Astrocyte of the cerebellum (primary cell): ENCODE measurements at places on chromosomes 7 and 10.

DNA sequence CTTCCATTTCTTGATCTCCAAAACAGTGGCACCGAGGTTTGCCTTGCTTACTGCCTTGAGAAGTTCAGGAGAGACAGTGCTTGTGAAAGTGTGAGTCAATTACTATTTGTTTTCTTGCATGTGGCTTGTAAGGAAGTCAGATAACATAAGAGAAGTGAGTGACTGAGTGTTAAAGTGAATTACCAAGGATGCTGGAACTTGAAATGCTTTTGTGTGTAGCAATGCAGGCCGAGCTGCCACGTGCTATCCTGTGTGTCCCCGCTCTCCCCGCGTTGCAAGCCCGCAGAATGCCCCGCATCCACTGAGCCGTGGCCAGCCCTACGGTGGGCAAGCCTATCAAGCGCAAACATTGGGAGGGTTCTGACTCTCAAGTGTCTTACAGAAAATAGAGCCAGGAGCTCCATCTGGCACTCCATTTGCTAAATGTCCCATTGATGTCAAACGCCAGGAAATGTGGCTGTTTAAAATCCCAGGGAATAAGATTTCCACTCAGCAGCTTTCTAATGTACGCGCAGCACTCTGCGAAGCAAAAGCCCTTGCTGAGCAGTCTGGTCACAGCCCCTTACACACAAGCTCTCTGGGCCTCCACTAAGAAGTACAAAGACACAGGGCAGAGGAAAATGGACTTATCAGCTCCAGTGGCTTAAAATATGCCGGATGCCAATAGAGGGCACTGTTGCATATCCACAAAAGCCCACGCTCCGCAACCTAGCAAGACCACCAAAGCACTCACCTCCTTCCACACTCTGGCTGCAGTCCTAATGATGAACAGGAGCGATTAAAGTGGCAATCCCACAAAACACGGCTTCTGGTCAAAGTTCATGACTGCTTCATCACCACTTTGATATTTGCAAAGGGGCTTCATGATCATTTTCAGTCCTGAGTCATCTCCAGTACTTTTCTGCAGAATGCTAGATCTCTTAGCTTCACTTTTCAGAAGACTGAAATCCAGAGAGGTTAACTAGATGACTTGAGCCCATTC is 158.0 kb upstream of the ITGB1 start:
- peak; percentile 68 for DNase-seq

- DNase-seq: no peak
Observed at GRCh38 chr10:72588266-72588665, 37.6 kb downstream of the MICU1 start.

DNA sequence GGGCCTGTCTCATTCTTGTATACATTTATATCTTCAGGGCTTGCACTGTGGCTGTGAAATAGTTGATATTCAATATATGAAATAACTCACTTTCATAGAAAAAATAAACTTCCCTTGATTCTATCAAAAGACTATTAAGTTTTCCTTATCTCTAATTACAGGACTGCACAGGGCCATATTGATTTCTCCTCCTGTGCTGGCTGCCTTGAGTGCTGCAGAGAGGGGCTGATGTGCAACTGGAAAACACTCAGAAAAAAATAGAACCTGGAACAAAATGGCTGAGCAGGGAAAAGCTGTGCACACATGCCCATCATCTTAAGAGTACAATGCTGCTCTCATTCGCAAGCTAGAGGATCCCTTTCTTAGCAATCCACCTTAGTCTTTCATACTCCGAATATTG is 5.9 kb upstream of the HDAC9 start:
- no peak for DNase-seq

- DNase-seq: no peak
Observed at GRCh38 chr10:77774940-77775391, 137.4 kb upstream of the KCNMA1 start.

DNA sequence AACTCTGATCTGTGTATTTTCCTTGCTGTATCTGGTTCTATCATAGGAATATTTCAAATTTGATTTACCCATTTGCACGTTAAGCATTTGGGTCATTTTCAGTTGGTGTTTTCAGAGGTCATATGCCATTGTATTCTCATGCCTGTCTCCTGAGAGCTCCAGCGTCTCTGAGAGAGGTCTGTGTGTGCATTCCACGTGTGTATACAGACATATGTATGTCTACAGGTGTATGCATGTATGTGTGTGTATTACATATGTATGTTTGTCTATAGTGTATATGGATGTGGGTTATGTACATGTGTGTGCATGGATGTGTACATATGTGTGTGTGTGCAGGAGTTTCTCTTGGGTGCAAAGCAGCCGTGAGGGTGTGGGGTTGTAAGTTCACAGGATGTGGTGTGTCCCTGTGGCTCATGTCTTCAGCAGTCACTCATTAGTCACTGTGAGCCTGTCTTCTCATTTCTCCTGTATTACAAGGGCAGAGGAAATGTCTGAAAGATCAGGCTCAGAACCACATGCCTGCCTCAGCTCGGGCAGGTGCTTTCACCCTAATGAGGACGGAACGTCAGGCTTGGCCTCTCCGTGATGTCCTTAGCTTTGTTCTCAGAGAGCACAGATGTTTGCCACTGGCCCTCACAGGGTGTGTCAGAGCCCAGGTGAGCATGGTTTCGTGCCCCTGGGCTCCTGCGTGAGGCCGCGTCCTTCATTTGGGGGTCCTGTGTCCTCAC is 101.6 kb downstream of the NKX6-2 start:
- no peak for DNase-seq

DNA sequence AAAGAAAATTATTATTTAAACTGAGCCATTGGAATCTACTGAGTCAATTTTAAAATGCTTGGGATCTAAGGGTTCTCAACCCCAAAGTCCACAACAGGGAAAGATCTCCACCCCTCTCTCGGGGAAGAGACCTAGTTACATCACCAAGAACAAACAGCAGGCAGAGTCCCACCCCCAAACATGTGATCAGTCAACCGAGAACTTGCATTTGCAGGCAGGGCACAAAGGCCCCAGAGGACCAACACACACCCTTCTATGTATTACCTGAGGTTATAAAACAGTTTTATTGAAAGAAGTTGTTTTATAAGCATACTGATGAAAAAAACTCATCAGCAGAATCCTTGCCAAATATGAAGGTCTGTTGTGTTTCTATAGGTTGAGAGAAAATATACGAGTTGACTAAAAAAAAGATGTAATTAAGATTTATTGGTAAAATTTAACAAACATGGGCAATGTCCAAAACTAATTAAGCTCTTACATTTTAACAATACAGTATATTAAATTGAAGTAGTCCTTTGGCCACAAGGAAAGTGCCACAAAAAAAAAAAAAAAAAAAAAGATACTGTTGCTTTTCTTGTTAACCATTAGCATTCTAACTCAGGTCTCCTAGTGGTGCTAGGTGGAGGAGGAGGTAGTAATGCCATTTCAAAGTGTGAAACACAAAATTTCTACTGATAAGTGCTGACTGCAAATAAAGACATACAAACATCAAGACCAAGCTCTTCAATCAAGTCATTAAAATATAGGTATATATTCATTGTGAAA is 975 bp upstream of the USP54 start:
- DNase-seq: no peak

GRCh38 chr10:99979066-99979685 is 30.6 kb downstream of the DNMBP start:
- DNase-seq: no peak

DNA sequence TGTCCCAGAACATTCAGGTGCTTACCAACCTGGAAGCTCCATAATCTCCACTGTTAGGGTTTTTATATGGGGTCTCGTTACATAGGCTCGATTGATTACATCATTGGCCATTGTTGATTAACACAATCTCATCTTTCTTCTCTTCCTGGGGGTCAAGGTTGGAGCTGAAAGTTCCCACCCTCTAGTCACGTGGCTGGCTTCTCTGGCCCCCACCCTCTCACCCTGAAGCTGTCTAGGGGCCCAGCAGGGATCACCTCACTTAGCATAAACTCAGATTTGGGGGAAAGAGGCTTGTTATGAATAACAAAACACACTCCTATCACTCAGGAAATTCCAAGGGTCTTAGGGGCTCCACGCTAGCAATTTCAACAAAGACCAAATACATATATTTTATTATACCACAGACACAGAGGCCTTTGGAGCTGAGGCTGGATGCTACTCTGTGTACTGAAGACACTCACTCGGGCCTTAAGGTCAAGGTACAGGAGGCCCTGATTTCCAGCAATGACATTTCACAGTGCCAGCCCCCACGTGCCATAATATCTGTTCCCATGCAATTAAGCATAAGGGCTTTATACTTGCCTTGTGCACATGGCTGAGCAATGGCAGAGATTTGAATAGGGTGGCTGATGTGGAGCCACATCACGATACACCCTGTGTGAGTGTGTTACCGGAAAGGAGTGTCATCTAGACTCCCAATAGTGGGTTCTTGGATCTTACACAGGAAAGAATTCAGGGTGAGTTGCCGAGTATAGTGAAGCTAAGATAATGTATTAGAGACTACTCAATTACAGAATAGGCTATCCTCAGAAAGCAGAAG is 108.2 kb downstream of the COL26A1 start:
- DNase-seq: no peak

DNA sequence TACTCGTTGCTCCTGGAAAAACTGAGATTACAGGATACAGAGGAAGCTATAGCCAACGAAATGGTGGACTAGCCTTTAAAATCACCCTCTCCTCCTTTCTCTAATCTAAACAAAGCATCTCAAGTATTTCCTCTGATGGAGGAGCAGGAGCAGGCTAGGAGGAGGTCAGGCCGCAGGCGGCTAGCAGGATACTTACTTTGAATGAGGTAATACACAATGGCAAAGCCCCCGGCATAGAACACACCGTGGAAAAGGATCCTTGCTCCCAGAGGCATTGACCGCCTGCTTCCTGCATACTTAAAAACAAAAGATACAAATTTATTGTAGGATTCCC is 64.4 kb downstream of the STK17A start:
- DNase-seq: peak; percentile 81

GRCh38 chr7:20113427-20114027 is 103.7 kb downstream of the MACC1 start:
- no peak for DNase-seq
